Left renal pelvis (tissue), 4 donors: ENCODE measurements at places on chromosomes 5 and 9.

DNA sequence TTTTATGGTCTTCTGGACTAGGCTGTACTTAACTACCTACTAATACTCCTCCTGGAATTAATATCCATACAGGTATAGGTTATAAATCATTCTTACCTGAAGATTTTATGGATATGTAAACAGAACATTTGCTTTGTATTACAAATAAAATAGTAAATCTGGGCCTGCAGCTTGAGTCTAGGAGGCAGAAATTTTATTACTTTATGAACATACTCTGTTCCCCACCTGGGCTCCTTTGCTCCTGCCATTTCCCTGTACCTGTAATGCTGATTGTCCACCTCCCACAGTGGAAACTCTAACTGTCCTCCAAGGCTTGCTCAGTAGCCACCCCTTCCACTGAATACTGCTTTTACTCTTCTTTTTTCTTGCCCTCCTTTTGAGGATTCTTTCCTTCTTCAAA, 108.0 kb downstream of the PAM start:
- DNase-seq = no peak

DNA sequence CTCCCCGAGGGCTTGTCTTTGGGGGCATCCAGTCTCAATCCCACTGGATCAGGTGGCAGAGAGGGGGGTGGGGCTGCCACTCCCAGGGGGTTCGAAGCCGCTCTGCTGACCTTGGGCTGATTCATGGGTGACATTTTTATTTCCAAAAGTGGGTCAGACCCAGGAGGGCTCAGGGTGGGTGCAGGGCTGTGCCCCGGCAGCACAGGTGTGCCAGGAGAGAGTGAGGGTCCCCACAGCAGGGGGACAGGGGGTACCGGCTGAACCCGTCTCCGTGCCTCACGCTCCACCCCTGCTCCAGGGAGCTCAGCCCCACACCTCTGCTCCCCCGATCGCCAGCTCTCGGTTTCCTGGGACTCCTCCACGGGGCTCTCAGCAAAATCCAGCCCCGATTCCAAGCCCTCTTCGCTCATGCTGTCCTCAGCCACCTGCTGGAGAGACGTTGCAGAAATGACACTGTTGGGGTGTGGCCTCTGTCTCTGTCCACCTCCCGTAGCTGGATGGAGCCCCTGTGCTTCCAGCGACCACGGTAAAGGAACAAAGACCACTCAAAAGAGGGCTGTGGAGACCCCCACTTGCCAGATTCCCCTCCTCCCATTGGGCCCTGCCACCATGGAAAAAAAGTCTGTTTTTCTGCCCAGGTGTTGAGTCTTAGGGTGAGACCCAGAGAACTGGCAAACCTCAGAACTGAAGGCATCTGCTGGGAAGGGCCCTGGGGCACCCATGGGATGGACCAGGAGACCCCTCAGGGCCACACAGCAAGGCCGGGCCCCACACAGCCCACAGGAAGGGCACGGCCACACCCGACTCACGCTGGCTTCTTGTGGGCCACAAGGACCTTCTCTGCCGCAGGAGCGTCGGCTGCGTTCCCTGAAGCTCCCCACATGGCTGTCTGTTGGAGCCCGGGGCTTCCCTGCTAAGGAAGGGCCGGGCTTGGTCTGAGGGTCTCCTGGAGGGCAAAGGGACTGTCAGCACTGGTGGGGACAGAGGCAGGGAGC, 10.6 kb upstream of the QSOX2 start:
- no peak for DNase-seq

GRCh38 chr9:134152022-134152448, 12.3 kb downstream of the RNU6ATAC start:
- DNase-seq = no peak

- no peak for DNase-seq
Observed at GRCh38 chr5:111902436-111902835, 145.4 kb upstream of the NREP start.

- no peak for DNase-seq
Observed at GRCh38 chr5:176725521-176726280, 78.4 kb downstream of the TSPAN17 start.

DNA sequence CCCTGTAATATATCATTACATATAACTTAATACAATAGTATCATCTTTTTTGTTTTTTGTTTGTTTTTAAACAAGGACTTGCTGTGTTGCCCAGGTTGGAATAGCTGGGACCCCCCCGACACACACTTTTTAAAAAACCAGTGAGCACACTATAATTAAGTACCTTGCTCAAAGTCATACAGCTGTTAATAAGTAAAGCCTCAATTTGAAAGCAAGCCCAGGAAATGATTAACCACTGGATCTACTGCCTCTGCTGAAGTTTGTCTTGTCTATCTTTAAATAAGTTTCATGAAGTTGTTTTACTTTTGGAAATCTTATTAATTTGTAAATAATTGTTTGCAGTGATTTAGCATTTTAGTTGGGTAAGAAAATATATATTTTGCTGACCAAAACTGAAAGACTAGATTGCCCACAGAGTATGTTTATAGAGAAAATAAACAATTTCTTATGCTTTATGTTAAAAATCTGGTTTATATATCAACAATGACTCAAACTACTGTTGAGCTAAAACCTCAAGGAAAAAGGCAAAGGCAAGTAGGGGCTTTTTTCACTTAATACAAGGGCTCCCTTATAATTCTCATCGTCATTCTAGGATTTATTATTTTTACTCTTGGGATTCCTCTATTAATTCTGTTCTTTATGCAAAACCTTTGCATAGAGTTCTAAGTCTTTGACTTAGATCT, 5.8 kb upstream of the CARNMT1 start:
- no peak for DNase-seq

GRCh38 chr5:74357827-74358226, 282.7 kb downstream of the ENC1 start:
- no peak for DNase-seq

DNA sequence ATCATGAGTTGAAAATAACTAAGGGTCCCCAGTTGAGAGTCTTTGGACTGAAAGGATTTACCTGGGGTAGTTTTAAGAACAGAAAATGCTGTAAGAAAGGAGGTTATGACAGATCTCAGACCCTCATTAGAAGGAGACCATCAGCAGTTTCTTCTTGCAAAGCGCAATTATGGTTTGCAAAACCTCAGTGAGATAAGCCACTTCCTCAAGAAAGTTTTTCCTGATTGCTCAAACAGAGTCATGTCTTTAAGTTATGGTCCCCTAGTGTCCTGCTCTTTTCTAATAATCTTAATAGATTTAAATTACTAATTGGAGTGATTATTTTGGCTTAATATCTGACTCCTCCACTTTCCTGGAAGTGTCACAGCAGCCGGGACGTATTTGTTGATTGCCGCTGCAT, 293.2 kb upstream of the KLF4 start:
- DNase-seq = no peak

GRCh38 chr5:117379521-117379920, 804.9 kb upstream of the SEMA6A start:
- no peak for DNase-seq

GRCh38 chr5:180394031-180394636, 41.0 kb upstream of the GFPT2 start:
- no peak for DNase-seq

GRCh38 chr5:16995372-16995771, 59.3 kb upstream of the MYO10 start:
- no peak for DNase-seq

DNA sequence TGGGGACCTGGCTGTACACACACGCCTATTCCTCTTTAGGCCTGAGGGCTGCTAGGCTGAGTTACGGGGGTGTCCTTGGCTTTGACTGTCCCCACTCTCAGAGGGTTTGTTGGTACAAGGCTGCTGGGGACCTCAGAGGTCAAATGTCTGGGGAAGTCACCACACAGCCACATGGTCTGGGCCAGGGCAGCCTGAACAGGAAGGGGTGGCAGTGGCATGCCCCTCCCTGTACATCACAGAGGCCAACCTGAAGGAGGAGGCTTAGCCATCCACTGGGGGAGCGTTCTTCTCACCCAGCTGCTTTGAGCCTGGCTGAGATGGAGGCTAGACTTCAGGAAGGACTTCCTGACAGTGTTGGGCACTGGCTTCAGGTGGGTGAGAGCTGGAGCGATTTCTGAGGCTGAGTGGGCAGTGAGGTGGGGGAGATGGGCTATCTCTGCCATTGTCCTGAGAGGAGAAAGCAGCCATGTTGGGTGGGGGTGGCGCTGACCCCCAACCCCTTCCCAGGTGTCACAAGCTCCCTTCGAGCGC, 36.3 kb downstream of the CXXC5 start:
- no peak for DNase-seq

GRCh38 chr9:5920860-5921328, 30.2 kb downstream of the MLANA start:
- no peak for DNase-seq

GRCh38 chr5:56616454-56617160, 198.7 kb upstream of the MAP3K1 start:
- no peak for DNase-seq

DNA sequence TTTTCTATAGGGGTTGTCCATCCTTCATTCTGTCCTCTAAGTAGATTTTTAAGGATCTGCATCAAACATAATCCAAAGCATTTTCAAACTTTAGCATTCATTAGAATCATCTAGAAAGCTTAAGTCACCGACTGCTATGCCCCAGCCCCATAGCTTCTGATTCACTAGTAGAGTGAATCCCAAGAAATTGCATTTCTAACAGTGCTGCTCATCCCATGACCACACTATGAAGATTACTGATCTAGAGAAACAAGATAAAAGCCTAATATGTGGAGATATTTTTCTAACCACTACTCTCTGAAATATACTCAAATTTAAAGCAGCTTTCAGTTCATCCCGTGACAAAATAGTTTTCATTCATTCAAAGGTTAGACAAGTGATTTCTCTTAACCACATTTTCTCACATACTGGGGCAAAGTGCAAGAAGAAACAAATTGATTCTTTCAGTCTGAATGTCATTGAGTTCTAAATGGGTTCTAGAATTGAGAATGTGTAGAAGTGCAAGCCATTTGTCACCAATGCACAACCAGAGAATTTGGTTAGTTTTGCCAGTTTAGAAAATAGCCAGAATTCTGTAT, 286.9 kb upstream of the CD180 start:
- no peak for DNase-seq

- no peak for DNase-seq
Observed at GRCh38 chr9:123326662-123327093, 29.3 kb upstream of the CRB2 start.

DNA sequence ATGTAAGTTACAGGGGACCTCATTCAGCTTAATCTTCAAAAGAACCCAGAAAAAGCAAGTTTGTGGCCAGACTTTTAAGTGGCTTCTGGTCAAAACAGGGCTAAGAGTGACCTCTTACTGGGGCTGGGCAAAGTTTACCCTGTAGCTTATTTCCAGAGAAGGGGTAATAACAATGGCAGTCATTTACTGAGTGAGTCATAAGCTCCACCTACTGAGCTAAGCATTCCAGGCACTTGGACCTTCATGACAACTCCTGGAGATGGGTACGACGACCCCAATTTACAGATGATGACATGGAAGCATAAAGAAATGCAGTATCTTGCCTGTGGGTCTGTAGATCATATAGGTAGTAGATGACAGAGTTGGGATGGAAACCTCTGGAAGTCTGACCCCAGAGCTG, 4.7 kb upstream of the GPR151 start:
- no peak for DNase-seq

DNA sequence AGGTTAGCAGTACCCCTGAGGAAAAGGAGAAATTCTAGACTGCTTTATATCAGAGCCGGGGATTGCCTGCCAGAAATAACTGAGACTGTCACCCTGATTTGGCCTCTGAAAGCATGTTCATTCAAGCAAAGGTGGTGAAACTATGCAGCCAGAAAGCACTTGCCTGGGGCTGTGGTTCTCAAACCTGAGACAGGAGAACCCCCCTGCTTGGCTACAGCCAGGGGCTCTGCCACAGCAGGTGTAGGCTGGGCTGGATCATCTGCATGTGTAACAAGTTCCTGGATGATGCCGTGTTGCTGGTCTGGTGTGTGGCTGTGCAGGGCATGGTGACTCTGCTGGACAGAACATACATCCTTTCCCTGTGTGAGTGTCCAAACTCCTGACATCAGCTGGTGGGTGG, 157.8 kb downstream of the NXNL2 start:
- DNase-seq = no peak

- no peak for DNase-seq
Observed at GRCh38 chr5:52783226-52783959, 4.3 kb upstream of the ITGA1 start.

GRCh38 chr5:103847060-103847459, 284.5 kb upstream of the NUDT12 start:
- no peak for DNase-seq
